Stimulated activated memory B cell treated with anti-CD40 and anti-IgM and Interleukin-4, amounts not matched to agents 10 μg/mL and 1 μg/mL and 100 μg/mL, for 72 hours (primary cell): ENCODE measurements at places on chromosomes 1 and 21.

DNA sequence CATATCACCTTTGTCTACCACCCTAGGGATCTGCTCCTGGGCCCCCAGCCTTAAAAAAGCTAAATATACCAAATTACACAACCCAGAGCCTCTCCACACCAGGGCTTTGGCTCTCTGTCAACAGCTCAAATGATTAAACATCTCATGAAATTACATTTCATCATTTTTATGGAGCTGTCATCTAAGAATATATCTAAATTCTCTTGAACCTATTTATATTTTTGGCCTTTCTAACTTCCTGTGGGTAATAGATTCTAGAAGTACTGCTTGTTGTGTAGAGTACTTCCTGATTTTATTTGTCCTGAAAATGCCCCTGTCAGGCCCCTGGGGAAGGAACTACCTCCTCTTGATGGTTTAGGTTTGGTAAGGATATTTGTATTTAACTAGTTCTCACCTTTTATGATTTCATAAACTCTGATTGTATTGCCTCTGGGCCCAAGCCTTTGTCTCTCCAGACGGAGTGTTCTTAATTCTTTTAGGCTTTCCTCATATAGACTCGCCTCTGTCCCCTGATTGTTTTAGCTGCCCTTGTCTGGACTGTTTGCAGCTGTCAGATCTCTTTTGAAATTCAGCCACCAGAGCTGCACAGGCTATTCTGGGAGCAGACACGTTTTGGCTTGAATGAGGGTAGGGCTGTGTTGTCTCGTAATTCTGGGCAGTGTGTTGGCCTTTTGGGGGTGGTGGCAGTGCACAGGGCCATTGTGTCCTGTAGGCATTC is 16.6 kb downstream of the MYOG start:
- ATAC-seq = no peak

DNA sequence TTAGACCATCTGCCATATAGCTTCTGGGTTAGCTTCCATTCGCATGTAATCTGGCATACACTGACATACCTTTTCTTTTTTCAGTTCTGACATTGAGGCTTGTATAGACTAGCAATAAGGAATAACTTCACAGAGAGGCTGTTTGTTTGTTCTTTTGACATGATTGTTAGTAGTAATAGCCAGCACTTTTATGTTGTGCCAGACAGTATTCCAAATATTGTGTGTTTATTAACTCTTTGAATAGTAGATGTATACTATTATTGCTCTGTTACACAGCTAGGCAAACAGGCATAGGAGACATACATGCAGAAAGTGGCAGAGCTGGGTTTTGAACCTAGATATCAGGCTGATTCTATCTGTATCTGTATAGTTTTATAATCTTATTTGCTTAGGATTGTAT is 12.6 kb downstream of the SMG7 start:
- no peak for ATAC-seq

GRCh38 chr1:212667223-212668139 is 32.2 kb downstream of the BATF3 start:
- ATAC-seq = no peak

DNA sequence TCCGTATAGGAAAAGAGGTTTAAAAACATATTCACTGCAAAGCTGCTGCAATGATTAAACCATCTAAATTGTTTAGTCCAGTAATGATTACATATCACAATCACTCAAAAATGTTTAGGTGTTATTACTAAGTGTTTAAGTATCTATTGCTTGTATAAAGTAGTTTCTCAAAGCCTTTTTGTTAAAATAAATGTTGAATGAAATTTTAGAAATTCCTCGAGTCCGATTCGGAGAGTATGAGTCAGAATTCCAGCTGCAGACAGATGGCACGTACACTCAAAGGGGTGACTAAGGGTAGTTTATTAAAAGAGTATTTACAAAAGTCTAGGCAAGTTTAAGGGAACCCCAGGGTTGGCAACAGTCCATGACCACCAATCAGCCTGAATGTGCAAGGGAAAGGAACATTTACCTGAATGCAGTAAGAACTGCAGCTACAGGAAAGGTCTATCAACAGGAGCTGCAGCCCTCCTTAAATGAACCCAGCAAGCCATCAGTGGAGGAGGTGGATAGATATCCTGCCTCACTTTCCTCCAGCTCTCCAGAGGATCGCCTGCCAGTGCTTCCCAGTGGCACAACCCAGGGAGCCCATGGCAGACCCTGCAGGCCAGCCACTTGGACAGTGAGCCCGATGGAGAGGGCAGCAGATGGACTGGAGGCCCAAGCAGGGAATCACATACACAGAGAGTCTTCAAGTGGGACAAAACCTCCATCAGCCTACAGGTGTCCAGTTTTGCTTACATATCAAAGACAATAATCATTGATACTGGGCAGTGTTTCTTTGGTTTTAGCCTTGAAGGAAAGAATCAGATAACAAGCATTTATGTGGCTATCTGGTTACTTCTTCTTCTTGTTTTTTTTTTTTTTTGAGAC is 92.1 kb upstream of the SLC44A3 start:
- ATAC-seq = no peak

GRCh38 chr1:2891923-2892448 is 90.5 kb upstream of the TTC34 start:
- ATAC-seq = no peak

DNA sequence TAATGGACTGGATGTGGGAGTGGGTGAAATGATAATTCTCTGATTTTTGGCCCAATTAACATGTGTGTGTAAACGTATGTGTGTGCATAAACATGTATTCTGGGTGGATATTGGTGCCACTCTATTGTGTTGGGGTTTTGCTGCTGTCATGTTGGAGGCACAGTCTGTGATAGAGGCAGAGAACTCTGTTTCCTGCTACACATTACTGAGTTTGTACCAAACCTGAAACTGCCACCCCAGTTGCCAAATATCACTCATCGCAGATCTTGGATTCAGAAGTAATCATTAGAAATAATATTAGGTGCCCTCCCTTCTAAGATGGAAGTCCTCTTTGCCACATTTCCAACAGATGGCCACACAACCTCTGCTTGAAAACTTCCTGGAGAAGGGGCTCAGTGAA is 13.8 kb downstream of the FASLG start:
- no peak for ATAC-seq
